ENCODE measurements at places on chromosomes 12 and 14.

GRCh38 chr12:99146185-99146584 is 501.1 kb downstream of the APAF1 start:
- DNase-seq: no peak

DNA sequence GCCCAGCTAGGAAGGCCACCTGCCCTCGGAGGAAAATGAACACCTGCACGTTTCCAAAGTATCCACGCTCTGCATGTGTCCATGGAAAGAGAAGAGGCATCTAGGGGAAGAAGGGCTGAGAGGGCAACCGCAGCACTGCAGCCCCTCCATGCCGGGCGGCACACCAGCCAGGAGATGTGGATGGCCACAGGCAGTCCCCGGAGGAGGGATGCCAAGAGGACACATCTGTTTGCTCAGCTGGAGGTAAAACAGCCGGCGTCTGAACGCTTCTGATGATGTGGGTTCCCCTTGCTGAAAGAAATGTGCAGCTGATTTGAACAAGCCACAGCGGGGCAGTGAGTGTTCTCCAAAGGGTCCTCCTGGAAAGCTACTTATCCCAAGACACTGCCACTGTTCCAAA is 34.0 kb downstream of the CHGA start:
- DNase-seq: no peak

DNA sequence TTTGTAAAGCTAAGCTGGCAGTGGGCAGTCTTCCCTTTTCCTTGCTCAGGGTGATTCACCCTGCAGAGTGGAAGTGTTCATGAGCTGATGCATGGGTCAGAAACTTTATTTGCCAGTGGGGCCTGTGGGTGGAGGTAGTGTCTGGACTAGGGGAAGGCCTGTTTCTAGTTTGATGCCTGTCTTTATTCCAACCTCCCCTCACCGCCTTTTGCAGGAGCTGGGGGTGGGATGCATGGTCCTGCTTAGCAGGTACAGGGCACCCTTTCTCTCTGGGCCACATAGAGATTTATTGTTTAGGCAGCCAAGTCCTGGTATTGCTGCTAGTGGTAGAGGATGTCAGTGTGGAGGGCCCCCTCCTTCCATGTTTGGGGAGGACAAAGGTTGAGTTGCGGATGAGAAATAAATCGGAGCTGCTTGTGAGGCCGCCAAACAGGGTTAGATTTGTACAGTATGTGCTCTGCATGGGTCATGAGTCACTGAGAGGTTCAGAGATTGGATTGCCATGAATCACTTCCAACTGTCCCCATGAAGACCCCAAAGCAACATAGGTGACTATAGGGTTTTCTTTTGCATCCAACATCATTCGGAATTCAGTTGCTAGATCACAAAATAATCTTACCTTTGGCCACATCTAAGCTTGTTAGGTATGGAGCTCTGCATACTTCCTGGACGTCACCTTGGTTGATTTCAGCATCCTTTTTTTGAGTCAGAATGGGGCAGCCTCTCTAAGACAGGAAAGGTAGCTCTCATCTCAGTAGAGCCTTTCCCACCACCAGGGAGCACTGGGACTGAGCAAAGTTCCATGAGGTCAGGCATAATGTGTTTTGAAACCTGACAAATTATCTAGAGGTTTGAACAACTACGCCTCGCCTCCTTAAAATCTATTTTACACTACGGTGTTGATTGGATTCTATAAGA is 8.8 kb downstream of the SMOC1 start:
- no peak for DNase-seq

DNA sequence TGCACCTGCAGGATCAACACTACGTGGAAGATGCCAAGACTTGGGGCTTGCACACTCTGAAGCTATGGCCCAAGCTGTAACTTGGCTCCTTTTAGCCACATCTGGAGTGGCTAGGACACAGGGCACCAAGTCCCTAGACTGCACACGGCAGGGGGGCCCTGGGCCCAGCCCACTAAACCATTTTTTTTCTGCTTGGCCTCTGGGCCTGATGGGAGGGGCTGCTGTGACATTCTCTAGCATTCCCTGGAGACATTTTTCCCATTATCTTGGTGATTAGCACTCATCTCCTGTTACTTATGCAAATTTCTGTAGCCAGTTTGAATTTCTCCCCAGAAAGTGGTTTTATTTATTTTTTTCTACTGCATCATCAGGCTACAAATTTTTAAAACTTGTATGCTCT is 1080.7 kb downstream of the LRFN5 start:
- no peak for DNase-seq

DNA sequence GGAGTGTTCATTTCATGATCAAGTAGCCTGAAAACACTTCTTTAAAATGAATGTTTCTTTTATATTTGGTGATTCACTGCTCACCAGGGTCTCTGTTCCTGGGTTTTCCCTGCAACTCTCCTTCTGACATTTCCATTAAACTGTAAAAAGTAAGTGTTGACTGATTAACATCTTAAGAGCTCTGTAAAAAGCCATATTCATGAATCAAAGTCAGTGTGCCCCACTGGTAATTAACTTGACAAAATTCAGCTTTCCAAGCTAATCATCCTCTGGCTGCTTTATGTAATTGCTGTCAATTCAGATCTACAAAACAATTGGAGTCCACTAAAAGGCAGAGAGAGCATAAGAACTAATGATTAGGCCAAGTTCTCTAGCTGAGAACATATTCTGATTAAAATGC is 41.6 kb downstream of the CNTN1 start:
- DNase-seq: no peak

DNA sequence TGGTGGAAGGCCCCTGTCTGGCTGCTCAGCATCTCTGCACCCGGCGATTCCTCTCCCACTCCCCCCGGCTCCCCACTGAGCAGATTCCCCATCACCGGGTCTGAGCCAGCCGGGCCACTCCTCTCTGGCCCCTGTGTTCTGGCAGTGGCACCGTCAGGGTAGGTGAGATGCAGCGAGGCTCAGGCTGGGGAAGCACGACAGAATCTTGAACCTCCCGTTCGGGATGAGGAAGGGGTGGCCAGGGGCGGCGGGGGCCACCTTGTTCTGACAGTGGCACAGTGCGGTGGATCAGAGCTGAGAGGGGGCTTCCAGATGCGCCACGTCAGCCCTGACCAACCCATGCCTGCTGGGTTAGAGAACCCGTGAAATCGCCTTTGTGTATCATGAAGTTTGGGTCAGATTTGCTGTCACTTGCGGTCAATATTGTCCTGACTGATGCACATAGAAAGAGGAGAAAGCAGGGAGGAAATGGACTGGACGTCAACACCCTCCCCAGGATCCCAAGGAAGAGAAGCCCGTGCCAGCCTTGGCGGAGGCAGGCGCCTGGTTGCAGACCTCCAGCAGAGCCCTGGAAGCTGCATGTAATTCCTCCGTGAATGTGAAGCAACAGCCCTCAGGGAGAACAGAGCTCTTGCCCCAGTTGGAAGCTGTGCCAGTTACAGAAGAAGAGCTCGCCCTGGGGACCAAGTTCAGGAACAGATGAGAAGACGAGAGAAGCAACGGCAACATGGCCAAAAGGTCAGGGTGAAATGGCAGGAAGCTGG is 137.1 kb upstream of the SFSWAP start:
- DNase-seq: no peak

GRCh38 chr12:104686196-104686595 is 229.4 kb downstream of the CHST11 start:
- no peak for DNase-seq

GRCh38 chr12:51244269-51244668 is 5.6 kb downstream of the DAZAP2 start:
- DNase-seq: no peak

DNA sequence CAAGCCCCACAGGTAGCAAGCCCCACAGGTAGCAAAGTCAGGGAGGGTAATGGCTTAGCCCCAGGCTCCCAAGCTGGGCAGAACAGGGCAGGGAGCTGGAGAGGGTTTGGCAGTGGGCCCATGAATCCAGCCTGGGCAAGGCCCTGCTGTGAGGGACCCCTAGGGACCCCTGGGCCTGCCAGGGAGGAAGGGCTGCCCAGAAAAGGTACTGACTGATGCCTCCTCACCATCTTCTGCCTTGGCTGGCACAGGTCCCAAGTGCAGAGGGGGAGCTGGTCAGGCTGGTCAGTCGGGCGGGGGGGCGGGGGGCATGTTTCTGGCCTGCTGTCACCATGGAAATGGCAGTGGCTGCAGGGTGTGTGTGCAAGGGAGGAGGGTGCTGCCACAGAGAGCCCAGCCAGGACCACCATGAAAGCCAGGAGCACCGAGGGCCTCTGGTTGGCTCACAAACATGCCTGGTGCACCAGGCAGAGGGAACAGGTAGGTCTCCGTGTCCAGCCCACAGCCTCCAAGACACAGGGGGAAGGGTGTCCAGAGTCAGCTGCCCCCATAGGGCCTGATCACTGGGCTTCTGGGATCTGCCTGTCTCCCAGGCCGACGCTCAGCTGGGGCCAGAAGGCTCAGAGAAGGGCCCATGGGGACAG is 1.5 kb upstream of the CRIP2 start:
- DNase-seq: no peak

DNA sequence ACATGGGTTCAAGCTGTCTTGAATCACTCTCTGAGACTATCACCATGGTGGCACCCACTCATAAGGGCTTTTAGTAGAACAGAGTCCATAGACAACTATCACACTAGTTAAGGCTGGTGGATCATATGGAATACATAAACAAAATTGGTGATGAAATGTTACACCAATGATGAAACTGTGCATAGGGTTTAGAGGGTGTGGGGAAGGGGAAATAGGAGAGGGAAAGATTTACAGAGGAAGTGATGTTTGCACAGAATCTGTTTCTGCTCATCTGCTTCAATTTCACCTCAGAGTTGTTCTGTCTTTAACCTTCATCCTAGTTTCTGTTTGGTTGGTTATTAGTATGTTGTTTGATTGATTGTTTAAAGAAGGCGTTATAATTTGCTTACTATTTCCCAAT is 2.4 kb upstream of the RXYLT1 start:
- DNase-seq: no peak

DNA sequence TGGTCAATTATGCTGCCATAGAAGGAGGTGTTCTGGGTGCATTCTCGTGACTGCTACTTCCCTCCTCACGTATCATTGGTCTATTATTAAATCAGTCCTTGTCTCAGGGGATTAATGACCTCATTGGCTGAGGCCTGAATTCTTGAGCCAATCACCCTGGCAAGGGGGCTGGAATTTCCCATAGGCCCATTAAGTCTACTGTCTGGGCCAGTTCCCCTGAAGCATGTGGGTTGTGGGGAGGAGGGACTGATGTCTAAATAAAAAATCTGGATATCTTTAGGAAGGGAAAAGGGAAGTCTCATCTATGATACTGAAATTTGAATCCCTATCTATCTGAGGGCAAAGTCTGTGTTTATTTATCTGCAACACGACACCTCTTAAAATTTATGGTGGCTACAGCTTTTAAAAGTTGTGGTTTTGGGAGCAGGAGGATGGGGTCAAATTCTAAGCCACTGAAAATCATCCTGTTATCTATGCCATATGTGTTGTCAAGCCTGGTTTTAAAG is 71.9 kb downstream of the DYRK2 start:
- no peak for DNase-seq

GRCh38 chr14:69088586-69088985 is 64.3 kb downstream of the DCAF5 start:
- no peak for DNase-seq

DNA sequence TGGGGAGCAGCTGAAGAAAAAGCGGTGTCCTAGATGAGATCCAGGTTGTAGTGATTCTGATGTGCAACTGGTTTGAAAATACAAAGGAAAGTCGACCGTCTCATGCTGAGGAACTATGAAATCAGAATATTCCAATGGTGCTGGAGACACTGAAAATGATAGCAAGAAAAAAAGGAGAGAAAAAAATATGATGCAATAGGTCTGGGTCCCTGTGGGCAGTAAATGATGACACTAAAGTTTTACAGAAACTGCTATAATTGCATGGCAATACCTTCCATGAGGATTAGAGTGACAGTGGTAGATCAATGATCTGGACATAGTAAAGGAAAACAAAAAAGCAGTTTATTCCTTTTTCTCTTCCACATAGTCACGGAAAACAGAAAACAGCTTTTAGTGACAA is 2.3 kb downstream of the PYM1 start:
- no peak for DNase-seq

DNA sequence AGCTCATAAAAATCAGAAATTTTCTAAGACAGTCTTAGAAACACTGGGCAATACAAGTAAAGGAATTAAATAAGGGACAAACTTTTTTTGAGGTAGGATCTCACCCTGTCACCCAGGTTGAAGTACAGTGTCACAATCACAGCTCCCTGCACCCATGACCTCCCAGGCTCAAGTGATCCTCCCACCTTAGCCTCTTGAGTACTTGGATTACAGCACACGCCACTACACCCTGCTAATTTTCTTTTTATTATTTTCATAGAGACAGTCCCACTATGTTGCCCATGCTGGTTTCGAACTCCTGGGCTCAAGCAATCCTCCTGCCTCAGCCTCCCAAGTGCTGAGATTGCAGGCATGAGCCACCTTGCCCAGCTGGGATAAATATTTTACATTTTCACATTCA is 90.3 kb downstream of the USP15 start:
- DNase-seq: no peak

- DNase-seq: peak; percentile 88
Observed at GRCh38 chr12:133130038-133130807, at the start of the genes ZNF10 and ZNF891. Gene ZNF10, plus strand, starts transcription at chr12:133130627. Its CDS starts 13,866 bp downstream, at chr12:133144493. Gene ZNF891, minus strand, starts transcription at chr12:133130274. Its CDS starts 8,356 bp downstream, at chr12:133121918.

DNA sequence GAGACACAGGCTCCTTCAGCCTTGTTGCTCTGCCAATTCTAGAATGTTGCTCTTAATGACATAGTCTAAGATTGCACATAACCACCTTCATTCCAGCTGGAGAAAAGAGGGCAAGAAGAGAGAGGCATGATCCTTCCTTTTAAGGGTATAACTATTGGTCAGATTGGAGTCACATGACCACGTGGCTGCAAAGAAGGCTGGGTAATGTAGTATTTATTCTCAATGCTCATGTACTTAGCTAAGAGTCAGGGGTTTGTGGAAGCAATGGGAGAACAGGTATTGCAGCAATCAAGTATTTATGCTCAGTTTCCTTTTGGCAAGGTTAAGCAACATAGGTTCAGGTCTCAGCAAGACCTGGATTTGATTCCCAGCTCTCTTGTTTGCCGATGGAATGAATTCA is 298.8 kb upstream of the TBX3 start:
- no peak for DNase-seq

DNA sequence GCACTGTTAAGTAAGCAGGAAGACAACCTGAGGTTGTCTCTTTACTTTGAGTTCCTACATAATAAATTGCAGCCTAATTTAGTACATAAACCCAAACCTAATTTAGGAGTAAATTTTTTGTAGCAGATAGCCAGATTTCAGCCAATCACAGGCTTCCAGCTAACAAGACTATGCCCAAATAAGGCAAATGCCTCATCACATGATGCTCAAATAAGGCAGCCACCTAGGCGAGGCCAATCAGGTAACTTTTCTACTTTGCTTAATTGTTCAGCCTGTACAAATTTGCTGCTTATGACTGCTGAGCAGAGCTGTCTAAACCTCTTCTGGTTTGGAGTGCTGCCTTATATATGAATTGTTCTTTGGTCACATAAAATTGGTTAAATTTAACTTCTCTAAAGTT is 1118.7 kb upstream of the TMEM132C start:
- no peak for DNase-seq

GRCh38 chr12:124309231-124309630 is 14.3 kb downstream of the RFLNA start:
- no peak for DNase-seq

DNA sequence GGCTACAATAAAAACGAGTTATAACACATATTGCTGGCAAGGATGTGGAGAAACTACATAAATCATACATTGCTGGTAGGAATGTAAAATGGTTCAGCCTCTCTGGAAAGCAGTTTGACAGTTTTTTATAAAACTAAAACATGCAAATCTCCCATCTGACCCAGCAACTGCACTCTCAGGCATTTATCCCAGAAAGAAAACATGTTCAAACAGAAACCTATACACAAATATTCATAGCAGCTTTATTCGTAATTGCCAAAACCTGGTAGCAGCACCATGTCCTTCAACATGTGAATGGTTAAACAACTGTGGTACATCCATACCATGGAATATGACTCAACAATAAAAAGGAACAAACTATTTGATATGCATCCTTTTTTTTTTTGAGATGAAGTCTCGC is 10.1 kb upstream of the TMCC3 start:
- DNase-seq: no peak
